IMR-90 (cell line): ENCODE measurements at places on chromosomes 1 and 21. TPM values are rescaled to one million over a fixed set of nuclear protein-coding genes. Genes with fewer than 3 reads are reported as not detected.

- DNase-seq = peak; percentile 26
Measured at GRCh38 chr1:66732407-66733166, 19.7 kb upstream of the DYNLT5 start.

DNA sequence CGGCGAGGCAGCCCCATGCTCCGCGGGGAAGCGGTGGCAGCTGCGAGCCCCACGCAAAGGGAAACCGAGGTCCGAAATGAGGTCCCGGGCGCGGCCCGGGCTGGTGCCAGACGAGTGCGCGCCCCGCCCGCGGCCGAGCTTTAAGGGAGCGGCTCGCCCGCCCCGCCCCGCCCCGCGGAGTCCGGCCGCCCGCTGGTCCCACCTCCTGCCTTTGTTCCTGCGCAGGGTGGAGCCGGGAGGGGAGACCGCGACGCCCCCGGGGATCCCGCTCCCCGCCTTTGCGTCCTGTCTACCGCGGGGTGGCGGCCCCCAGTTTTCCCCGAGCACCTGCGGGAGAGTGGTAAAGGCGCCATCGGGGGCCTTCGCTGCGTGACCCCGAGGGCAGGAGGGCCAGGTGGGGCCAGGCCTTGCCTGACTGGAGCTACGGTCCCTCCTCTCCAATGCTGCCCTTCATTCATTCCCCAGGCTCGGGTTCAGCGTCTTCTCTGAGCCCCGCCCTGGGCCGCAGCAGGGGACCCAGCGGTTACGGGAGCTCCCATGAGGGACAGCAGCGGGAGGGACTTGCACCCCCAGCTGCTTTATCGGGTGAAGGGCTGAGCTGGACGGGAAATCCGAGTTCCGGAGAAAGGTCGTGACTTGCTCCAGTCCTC, at the start of gene HES2:
Gene HES2, minus strand, starts transcription at position 116 of the 650 bp plus-strand sequence. Its CDS starts 99 bp downstream, at position 17.
- no peak for DNase-seq

DNA sequence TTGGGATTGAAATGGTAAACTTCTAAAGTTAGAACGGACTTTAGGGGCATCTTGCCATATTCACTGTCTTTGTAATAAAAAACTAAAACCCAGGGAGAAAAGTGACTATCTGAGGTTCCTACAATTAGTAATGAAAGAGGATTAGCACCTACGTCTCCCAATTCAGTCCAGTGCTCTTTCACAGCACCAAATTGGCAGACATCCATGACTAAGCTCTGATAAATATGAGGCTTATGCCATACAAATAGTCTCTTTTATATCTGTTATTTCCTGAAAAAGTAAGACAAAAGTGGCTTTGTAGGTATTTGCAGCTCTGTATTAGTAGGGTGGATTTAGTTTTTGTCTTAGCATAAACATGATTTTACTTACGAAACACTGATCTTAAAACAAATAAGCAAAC, 315.0 kb upstream of the NRIP1 start:
- DNase-seq = no peak

DNA sequence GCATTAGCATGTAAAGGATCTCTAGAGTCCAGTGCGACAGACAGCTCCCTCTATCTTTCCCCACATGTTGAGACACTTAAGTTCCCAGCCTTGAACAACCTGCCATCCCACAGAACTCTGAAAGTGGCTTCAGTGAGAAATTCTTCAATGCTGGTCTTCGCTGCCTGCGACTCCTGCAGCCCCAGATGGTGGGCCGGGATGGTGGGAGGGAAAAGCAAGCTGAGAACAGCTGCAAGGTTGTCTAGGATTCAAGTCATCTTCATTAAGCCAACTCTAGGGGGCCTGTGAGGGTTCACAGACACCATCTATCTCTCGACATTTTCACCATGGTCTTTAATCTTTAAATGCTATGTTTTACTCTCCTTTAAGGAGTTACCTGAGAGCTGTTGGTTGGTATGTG, 185.5 kb upstream of the C1orf174 start:
- DNase-seq = no peak

DNA sequence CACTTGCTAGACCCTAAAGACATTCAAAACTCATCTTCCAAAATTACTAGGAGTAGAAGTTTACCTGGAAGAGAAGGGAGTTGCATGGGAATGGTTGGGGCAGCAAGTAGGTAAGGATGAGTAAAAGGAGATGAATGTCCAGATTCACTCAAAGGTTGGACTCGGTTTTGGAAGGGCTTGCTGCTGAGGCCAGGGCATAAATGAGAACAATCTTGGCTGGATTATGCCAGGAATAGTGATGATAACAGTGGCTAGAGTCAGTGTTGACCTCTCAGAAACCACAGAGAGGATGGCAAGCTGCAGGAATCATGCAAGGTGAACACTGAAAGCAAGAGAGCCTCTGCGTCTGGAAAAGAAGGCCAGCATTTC, 43.4 kb downstream of the C8A start:
- no peak for DNase-seq

DNA sequence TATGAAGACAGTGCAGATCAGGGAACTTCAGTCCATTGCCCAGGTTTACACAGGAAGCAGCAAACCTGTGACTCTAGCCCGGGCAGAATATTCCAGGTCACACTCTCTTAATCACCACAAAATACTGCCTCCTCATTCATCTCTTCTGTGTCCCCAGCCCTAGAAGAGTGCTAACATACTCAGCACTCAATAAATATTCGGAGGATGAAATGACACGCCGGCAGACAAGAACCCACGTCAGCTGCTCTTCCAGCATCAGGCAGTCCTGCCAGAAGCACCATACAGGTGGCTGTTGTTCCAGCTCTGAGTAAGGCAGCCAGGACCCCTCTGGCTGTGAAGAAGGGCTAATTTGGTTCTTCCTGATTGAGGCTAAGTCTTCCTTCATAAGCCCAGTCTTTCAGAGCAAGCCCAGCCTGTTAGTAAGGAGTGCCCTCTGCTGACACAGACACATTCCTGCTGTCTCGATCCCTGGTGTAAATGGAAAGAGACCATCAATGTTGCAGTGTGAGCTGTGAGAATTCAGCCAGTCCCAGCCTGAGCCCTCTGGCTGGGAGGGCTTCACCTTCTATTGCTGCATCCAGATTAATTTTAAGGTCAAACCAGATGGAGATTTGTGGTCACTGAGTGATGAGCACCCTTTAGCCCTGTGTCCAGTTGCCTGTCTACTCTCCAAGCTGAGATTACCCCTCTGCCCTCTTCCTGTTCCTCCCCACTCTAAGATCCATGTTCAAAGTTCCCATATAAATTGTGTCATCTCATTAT, 45.0 kb upstream of the KIRREL1 start:
- DNase-seq = peak; percentile 42

GRCh38 chr1:224259986-224260385, 70.0 kb downstream of the NVL start:
- DNase-seq = no peak

DNA sequence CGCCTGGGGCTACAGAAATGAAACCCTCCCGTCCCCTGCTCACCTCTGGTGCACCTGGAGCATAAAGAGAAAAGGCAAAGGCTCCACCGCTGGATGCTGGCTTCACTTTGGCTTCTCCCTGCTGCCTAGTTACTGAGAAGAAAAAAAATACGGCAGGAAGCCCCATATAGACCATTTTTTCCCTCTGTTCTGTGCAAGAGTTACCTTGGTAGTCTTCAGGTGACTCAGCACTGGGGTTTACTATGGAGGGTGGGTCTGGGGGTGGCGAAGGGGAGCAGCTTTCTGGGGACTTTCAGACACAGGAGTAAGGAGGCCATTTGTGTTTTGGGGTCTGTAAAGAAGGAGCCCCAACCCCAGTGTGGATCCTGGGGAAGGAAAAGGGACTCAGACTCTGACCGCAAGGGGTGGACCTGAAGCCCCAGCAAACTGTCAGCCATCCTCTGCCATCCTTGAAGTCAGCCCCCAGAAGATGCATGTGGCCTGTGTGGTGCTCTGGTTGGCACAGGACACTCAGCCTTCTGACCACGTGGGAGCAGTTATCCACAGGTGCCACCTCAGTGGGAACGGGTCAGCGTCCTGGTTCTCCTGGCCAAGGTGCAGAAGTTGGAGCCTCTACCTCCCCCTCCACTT, 25.9 kb upstream of the EPS8L3 start:
- DNase-seq = no peak

The CYP4A11 gene
- total RNA-seq = not detected in 2 replicates
